Activated naive CD4-positive, alpha-beta T cell (primary cell): ENCODE measurements at places on chromosomes 1 and 21.

- no peak for DNase-seq
These were observed 6.3 kb downstream of the RAB25 start for GRCh38 chr1:156067262-156067661.

DNA sequence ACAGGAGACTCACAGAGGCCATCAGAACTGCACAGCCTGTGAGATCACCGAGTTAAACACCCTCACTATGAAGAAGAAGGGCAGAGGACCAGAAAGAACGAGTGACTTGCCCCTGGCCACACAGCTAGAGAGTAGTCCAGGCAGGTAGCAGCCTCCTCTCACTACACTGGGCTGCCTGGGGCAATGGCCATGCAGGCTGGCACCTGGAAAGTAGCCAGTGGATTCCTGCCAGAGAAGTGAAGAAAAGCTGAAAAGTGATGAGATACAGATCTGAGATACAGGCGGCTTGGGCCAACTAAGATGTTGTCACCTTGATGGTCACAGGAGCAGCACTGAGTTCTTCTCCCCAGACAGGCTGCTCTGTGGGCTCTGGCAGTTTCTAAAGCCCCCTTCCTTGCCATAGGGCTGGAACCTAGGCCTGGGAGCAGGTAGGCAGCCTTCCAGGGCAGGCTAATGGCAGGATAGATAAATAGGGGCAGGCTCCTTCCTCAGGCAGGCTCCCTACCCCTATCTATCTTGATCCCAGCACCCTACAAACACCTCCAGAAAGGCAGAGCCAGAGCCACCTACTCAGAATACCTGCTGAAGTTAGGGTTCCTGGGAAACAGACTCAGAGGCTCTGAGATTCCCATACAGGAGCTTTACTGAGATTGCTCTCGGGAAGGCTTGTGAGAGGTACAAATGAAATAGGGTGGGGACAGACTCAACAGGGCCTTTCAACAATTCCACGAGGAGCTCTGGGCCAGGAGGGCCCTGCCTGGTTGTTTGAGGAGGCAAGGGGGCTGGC lies 106.3 kb downstream of the BEND5 start:
- no peak for DNase-seq

DNA sequence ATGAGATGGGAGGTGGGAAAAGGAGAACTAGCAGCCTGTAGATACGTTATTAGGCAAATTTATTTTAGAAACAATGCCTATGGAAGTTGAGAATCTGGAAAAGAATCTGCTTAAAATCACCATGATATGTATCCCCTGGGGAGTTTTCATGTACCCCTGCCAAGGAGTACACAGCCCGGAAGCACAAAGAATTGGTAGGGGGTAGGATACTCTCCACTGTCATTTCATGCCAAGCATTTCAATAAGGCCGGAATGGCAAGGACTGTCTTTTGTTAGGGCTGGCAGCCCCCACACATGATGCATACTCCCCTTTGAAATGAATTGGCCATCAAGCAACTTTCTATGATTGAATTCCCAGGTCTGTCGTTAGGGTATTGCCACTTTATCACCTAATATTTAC lies 111.5 kb upstream of the APP start:
- DNase-seq, result no peak

DNA sequence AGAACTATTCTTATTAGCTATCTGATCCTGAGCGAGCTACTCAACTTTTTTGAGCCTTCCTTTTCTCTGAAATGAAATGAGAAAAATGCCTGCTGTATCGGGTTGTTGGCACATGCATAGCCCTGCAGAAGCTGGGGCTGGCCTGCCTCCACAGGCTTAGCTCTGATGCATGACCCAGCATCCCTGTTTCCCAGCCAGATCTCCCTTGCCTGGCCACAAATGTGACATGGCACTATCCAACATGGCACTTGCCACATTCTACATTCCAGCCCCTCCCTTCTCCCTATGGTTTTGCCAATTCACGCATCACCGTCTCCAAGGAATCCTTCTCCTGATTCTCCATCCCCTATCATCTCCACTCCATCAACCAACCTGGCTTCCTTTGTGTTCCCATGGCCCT lies 13.8 kb downstream of the RNU5D-1 start:
- DNase-seq, result no peak

- no peak for DNase-seq
These were observed 165.1 kb downstream of the SLC45A1 start for GRCh38 chr1:8482979-8483381.

DNA sequence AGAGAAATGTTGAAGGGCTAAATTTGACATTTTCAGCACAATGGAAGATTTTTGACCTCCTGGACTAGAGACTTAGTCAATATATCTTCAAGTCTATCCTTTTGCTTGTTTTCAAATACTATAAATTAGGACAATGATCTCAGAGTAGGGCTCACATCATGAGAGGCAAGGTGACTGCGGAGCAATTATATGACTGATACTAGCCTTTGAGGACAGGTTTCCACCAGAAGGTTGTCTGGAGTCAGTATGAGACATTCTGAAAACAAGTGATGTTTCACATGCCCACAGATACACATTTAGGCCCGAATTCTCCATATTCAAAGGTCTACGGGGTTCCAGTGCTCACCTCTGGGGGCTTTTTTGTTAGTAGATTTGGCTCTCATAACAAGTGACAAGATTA lies 142.3 kb upstream of the SAMSN1 start:
- DNase-seq, result no peak

DNA sequence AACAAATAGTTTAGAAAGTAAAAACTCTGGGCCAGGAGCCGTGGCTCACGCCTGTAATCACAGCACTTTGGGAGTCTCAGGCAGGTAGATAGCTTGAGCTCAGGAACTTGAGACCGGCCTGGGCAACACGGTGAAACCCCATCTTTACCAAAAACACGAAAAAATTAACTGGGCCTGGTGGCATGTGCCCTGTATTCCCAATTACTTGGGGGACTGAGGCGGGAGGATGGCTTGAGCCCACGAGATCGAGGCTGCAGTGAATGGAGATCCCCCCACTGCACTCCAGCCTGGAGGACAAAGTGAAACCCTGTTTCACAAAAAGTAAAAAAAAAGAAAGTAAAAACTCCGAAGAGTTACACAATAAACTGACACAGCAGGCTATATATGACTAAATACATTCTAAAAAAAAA lies 10.6 kb downstream of the CEP170 start:
- no peak for DNase-seq

DNA sequence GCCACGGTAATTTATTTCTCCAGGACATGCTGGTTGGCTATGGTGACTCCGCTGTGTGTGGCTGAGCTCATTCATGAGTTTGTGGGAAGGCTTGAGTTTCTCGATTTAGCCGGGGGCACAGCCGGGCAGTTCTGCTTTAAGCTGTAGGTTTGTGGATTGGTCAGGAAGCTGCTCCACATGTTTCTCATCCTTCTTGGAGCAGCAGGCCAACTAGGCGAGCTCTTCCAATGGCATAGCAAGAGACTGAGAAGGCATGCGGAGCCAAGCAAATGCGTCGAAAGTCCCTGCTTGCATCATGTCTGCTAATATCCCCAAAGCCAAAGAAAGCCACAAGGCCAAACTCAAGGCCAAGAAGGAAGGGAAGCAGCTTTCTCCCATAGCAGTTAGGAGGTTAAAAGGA lies 71.6 kb upstream of the GREM2 start:
- DNase-seq, result no peak

GRCh38 chr21:38496224-38496623 lies 2.1 kb downstream of the ERG start:
- no peak for DNase-seq

GRCh38 chr1:248873993-248874533 lies 15.2 kb upstream of the ZNF692 start:
- DNase-seq, result peak; percentile 66

- no peak for DNase-seq
These were observed 16.3 kb upstream of the LAPTM5 start for GRCh38 chr1:30773722-30774358.

GRCh38 chr1:201309416-201309815 lies 26.1 kb downstream of the PKP1 start:
- no peak for DNase-seq
